ENCODE measurements at places on chromosomes 2 and 18.
A peak's percentile ranks its signal among the peaks of the same experiment; 100 is the strongest.

GRCh38 chr2:88724643-88725332 is 33.3 kb downstream of the RPIA start:
- no peak for DNase-seq

DNA sequence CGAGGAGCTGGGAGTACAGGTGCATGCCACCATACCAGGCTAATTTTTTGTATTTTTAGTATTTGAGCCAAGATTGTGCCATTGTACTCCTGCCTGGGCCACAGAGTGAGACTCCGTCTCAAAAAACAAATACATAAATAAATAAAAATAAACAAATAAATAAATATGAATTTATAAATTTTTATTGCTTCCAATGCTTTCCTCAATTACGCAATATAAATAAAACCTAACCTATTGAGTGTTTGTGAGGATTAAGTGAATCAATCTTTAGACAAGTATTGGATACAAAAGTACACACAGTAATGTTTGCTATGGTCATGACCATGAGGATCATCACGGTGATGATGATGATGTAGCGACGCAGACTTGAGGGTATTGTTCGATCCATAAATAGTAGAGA is 257.4 kb downstream of the ASXL3 start:
- no peak for DNase-seq

- no peak for DNase-seq
These were observed 115.9 kb upstream of the TANK start for GRCh38 chr2:161044095-161044865.

- no peak for DNase-seq
These were observed 245.2 kb upstream of the STON1 start for GRCh38 chr2:48284621-48285212.

DNA sequence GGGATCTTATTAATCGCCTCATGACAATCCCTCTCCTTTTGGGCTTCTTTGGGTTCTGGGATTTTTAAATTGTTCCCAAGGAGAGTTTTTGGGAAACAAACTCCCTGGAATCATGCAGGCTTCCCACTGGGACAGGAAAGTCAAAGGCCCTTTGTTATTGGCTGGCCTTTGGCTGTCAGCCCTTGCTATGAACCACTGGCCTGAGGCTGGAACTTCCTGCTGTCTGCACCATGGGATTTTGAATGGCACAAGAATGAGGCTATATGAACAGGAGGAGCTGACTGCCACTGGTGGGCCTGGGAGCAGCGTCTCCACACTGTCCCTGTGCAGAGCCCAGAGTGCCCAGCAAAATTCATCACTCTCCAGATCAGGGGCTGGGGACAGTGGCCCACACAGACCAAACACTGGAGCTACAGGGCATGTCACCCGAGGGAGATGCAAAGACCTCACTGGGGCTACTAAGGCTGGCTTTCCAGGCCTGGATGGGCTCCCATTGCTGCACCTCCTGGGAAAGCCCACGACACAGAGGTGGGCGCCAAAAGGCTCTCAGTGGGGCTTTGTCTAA is 35.7 kb downstream of the STEAP3 start:
- no peak for DNase-seq

DNA sequence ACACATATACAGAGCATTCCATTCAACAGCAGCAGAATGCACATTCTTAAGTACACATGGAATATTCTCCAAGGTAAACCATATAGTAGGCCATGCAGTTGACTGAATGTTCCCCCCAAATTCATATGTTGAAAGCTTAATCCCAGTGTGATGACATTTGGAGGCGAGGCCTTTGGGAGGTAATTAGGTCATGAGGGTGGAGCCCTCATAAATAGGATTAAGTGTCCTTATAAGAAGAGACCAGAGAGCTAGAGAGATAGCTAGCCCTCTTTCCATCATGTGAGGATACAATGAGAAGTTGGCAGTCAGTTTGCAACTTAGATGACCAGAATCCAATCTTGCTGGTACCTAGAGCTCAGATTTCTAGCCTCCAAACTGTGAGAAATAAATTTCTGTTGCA is 27.6 kb downstream of the TMEM185B start:
- DNase-seq, result no peak

- peak; percentile 21 for DNase-seq
These were observed 3.2 kb downstream of the DSEL start for GRCh38 chr18:67513280-67513679.

- no peak for DNase-seq
These were observed 86.8 kb upstream of the CBLN2 start for GRCh38 chr18:72630991-72631390.

DNA sequence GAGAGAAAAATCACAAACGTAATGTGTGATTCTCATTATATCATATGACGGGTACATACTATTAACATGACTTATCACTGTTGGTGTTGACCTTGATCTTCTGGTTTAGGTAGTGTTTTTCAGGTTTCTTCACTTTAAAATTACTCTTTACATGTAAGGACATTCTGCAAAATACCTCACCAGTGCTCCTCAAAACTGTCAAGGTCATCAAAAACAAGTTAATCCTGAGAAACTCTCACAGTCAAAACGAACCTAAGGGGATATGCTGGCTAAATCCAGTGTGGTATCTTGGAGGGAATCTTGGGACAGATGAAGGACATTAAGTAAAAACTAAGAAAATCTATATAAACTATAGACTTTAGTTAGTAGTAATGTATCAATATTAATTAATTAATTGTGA is 499.8 kb downstream of the IRS1 start:
- no peak for DNase-seq

- no peak for DNase-seq
These were observed 39.7 kb downstream of the DHX57 start for GRCh38 chr2:38835990-38836389.

- no peak for DNase-seq
These were observed 134.8 kb upstream of the NCK2 start for GRCh38 chr2:105609746-105610402.

DNA sequence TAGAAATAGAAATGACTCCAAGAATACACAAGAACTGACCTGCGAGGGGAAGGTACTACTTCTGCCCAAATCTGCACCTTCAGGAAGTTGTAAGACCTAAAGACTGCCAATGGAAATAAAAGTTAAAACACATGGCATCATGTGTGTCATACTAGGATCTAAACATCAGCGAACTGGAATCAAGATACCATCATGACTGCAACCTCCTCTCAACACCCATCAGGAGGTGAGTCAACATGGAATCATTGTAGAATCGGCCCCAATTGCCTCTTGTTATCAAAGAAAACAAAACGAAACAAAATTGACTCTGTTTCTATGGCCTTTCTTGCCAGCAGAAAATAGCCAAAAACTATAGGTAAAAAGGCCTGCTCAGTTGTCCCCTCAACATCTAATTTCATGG is 15.1 kb downstream of the RDH14 start:
- no peak for DNase-seq

GRCh38 chr2:36270758-36271157 is 84.8 kb upstream of the CRIM1 start:
- DNase-seq, result no peak

GRCh38 chr2:6564326-6564725 is 301.4 kb downstream of the CMPK2 start:
- no peak for DNase-seq

DNA sequence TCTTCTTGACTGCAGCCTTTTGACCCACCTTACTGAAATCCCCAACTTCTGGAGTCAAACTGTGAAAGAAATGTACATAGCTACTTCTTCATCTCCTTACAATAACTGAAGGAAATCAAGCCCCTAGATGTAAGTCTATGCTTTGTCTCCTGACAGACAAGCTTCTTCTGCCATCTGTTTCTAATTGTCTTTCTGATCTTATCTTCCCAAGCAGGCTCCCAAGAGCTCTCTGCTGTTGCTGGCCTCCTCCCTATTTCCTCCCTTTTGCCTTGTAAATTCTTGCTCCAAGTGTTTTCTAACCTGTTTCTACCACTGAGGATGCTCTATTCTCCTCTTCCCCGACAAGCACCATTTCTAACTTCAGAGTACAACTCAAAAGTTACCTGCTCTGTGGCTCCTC is 77.4 kb upstream of the OSR1 start:
- DNase-seq, result no peak

GRCh38 chr18:55343396-55344073 is 244.5 kb downstream of the TCF4 start:
- DNase-seq, result peak; percentile 29

- DNase-seq, result no peak
These were observed 143.3 kb upstream of the MGAT5 start for GRCh38 chr2:134110532-134110931.

DNA sequence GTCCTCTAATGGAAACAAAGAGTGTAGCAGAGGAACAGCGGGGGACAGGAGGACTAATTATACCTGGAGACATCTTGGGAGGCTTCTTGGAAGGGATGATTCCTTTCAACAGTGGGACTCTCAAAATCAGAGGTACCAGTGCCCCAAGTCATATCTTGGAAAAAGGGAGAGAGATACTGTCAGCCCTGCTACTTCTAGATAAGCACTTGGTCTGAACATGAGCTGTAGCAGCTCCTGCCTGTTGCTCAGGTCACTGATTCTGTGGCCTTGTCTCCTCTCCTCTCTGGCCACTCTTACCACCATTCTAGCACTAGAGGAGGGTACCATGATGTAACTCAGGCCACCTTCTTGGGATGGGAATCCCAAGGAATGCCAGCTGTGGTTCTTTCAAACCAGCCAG is 54.5 kb downstream of the MFSD6 start:
- DNase-seq, result no peak

DNA sequence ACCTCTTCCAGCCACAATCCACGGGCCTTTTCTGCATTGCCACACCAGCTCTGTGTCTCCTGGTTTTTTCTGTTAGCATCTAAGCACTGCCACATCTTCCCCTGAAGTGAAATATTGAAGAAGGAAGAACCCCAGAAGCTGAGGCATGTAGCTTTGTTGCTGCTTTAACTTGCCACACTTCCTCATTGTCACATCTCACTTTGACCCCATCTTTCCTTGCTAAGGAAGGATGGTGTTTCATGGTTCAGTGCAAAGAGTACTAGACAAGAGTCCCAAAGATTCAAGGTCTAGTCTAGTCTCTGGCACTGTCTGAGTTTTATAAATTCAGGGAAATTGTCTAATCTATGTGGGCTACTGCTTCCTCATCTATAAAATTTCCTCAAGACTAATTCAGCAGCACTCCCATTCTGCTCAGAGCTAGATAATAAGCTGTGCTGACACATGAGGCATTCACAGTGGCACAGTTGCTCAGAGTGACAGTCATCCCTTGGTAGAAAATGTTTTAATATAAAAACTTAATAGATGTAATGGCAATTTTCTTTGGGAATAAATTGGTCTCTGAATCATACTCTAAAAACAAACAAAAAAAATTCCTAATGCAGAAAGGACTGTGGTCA is 483.0 kb upstream of the ID2 start:
- DNase-seq, result no peak

DNA sequence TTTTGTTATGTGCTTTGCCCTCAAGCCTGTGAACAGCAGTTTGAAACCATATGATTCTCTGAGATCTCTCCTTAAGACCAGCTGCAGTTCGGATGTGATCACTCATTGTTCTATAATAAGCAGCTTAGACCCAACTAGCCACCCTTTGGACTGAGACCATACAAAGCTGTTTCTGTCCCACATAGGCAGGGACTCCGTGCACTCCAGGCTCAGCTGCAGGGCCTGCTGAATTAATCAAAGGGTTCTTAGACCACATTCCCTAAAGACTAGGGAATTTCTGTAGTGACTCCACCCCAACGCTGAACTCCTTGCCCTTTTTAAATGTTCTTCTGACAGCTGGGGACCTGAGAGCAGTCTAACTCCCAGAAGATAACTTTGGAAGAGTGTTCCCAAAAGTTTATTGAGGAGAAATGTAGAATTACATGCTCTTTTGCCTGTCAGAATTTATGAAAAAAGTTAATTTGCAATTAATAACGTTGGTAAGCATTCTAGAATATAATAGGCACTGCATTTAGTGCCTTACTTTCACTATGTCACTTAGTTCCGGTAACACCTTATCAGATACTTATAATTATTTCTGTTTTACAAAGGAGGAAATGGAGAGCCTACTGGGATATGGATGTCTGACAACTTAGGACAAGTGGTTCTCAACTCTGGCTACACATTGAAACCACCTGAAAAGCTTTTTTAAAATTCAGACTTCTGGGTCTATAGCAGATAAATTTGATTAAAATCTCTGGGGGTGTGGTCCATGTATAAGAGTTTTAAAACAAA is 42.3 kb downstream of the GULP1 start:
- no peak for DNase-seq

DNA sequence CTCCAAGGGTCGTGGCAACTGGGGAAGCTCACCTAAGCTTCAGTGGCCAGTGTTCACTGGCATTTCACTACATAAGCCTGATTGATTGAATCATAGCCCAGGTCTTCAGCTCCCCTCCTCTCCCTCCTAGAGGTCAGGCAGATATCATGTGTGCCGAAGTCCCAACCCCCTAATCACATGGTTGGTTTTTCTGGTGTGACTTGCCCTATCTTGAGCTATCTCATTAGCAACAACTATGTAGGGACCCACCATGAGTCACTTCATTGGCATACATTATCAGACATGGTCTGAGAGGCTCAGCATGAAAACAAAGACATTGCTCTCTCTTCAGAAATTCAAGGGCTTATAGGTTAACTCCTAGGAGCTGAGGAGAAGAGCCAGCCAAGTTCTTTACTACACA is 76.8 kb downstream of the LYPD1 start:
- peak; percentile 79 for DNase-seq

DNA sequence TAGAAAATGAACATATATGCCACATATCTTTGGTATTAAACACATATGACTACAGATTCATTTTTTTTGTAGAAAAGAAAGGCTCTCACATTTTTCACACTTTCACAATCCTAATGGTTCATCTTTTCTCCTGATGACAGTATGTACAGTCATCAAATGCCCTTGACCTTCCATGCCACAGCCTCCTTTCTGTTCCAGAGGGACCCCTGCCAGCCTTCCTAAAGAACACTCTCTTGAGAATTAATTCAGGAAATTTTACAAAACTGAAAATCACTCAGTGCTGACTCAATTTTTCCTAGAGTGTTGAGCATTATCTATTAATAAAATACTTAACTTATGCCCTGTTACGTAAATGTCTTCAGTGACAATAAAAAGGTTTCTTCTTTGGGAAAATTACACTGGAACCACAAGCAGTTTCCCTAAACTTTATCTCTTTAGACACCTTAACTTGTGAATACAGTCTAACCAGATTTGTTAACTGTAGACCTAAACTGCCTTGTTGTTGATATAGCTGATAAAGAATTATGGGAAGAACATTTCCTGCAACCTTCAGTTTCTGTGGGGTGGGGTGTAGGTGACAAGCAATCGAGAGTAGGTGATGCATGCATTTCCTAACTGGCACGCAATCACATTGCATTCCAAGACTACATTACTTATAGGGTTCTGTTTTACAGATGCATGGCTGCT is 15.3 kb upstream of the ACOXL start:
- no peak for DNase-seq

GRCh38 chr2:96505231-96505889 is at the start of gene NEURL3:
Gene NEURL3, minus strand, starts transcription at chr2:96505357. Its CDS starts 71 bp downstream, at chr2:96505286.
- DNase-seq, result peak; percentile 90
